Stimulated activated CD4-positive, alpha-beta T cell treated with anti-CD3 and anti-CD28 coated beads, Interleukin-1b, Interleukin-23, amount 100 ng/mL, for 1 hour (primary cell): ENCODE measurements at places on chromosomes 7 and 10.

- no peak for DNase-seq
These were observed 15.4 kb downstream of the ZNF503 start for GRCh38 chr10:75386128-75386527.

DNA sequence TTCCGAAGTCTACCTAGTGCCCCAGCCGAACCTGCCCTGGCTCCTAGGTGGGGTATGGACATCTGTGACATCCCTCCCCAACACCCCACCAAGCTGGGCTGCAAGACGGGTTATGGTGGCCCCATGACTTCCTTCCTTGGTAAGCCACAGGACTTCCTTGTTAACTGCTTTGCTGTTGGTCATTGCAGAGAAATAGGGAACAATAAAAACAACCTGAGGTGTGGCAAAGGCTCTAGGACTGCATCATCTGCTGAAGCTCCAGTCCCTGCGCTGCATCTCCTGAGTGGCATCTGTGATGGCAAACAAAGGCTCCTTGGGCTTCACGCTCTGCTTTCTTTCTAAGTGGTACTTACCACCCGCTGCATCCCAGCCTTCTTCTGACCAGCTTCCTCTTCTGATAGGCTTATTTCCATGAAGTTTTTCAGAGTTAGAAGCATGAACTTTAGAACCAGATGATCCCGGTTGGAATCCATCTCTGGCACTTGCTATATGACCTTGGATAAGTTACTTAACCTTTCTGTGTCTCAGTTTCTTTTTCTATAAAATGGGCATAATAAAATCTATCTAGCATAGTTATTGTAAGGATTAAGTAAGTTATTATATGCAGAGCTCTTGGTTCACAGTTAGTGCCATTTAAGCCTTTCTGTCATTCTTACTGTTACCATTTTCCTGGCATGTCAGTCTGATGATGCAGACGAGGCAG, 216.8 kb downstream of the RPS24 start:
- no peak for DNase-seq

- DNase-seq: no peak
These were observed 145.3 kb downstream of the CELF2 start for GRCh38 chr10:11162828-11163599.

- no peak for DNase-seq
These were observed 377.6 kb downstream of the PHTF2 start for GRCh38 chr7:78176171-78176570.

DNA sequence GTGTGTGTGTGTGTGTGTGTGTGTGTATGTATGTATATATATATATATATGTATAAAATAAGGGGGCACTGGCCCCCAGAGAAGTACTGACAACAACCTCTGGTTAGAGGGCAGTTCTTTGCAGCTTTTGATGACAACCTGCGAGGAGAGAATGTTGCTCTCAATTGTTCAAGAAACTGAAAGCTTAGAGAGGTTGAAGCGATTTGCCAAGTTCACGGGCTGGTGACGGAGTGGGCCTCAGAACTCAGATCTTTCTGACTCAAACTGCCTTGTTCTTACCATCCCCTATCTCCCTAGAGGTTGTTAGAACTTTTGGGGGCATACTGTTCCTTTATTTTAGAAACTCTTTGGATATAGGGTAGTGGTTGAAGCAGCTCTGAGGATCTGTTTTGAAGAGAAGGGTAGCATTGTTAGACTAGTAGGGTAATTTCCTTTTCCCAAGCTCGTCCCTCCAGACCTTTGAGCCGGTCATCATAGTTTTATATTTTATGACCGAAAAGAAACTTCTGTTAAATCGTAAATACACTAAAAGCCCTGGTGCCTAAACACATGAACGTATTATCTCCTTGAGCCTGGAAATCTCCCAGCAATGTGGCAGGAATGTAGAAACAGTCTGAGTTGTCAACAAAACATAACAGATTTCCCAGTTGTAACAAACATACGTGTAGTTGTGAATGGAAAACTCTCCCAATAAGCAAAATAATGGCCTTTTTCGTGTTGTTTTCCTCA, 541.7 kb upstream of the GALNT17 start:
- no peak for DNase-seq

DNA sequence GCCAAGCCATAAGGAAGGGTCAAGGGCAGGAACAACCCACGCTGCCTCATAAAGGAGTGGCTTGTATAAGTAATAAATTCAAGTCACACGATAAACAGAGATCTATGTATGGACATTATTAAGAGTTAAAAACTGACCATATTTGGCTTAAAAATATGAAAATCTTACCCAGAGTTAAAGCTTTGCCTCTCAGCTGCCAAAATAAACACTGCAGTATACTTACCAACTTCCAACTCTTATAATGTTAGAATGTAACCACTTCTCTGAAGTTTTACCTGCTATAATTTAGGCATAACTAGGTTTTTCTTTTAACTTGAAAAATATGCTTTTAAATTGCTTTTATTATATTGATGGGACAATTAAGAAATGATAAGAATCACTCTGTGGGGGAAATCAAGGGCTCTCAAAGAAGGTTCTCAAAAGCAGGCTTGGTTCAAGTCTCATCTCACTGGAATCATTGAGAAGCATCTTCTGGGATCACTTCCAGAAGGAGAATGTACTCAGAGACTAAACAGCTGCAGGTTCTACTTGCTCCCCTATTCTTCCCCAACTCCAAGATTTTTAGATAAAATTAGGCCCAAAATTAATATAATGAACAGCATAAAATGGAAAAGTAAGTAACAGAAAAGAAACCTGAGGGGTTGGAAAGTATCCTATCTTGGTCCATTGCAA, 16.1 kb upstream of the CAV2 start:
- no peak for DNase-seq

DNA sequence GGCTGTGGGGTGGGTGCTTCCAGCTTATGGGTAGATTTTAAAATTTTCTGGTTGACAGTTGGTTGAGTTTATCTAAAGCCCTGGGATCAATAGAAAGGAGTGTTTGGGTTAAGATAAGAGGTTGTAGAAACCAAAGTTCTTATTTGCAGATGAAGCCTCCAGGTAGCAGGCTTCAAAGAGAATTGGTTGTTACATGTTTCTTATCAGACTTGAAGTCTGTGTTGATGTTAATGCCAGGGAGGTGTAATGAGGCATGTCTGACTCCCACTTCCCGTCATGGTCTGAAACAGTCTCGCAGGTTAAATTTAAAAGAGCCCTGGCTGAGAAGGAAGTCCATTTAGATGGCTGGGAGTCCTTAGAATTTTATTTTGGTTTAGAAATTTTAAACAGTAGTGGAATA, 165.2 kb upstream of the TMEM72 start:
- no peak for DNase-seq

- no peak for DNase-seq
These were observed 319.3 kb downstream of the INHBA start for GRCh38 chr7:41383596-41383995.

DNA sequence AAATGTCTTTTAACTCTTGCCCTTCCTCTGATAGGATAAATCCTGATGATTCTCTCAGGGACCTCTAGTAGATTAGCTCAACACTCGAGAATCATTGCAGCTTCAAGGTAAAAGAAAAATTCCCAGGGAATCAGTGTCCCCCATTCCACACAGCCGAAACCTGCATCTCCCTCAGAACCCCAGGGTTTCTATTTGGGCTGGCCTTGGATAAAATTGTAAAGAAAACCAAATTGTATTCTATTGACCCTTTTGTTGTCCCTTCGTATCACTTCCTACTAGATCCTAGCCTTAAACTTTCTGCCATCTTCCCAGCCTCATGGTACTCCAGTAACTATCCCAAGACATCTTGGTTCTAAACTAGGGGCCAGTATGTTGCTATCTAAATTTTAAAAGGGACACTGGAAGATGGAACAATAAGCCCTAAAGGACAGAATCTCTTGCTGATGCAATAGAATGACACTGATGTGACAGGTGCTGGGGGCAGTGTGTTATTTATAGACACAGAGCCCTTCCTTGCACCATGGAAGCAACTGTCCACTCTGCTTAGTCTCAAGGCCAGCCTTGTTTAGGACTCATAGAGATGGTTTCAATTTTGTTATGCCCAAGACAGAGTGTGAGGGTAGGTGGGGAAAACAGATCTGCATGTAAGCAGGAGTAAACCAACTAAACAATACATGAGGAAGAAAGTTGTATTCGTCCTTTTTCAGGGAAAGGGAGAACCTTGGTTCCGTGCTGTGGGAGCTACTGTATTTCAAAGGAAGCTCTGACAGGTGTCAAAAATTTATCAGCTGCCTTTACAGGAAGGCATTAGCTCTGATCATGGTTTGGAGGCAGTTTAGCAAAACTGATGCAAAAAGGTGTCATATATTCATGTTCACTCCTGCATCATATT, 7.6 kb downstream of the ASB15 start:
- DNase-seq: no peak
